ENCODE measurements at places on chromosomes 13 and 19.
A peak's percentile ranks its signal among the peaks of the same experiment; 100 is the strongest.

- DNase-seq, result no peak
Measured at GRCh38 chr19:47994209-47994802, at the start of gene ELSPBP1. Gene ELSPBP1 (plus strand): TSS chr19:47994632. CDS start chr19:48008668, 14,036 bp downstream.

DNA sequence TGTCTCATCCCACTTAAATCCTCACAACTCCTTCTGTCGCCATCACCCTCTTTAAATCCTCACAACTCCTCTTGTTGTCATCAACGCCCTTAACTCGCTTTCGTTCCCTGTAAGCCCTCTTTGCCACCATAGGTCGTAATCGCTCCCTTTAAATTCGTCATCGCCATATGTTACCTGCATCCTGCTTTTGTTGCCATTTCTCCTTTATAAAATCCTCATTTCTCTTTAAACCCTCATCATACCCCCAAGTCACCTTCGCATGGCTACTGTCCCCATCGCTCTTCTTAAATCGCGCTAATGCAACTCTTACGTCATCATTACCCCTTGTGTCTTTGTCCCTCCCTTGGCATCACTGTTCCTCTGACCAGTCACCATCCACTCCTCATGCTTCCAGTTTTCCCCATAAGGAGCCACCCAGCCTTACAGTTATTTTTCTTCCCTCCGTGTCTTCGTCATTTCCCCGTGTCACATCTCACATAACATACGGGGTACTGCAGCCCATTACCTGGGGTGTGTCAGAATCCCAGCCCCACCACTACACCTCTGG, 539 bp downstream of the PLD3 start:
- DNase-seq, result no peak

GRCh38 chr19:51777570-51778462, 16.8 kb downstream of the FPR2 start:
- peak; percentile 84 for DNase-seq

GRCh38 chr13:75744127-75744526, 108.0 kb downstream of the LMO7 start:
- no peak for DNase-seq

DNA sequence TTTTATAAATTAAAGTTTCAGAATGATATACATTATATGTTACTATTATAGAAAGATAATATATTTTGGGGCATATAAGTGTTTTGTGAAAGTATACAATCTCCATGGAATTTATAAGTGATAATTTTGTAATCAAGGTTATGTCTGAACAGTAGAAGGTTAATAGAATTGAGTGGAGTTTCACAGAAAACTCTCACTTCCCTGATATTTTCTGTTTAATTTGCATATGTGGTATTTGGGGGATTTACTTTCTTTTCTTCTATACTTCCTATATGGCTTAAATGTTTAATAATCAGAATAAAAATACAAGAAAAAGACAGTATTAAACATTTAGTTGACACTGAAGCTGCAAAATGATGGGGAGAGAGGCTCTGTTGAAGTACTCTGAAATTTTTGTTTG, 848.5 kb downstream of the DACH1 start:
- DNase-seq, result no peak

DNA sequence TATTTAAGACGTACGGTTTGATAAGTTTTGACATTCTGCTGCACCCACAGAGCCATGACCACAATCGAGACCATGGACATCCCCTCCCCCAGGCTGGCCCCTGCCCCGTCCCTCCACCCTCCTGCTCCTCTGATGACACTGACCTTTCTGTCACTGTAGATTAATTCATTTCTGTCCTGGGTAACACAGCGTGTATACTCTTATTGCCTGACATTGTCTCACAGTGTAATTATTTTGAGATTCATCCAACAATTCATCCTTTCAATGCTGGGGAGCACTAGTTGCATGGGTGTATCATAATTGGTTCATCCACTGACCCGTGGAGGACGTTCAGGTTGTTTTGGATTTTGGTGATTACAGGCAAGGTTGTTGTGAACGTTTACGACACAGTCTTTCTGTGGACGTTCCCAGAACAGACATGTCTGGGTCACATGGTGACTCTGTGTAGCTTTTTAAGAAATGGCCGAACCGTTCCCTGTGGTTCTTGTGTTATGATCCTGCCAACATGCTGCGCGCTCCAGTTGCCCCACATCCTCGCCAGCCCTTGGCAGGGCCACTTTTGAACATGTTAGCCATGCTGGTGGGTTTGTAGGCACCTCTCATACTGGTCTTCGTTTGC, 41.9 kb downstream of the C13orf46 start:
- peak; percentile 6 for DNase-seq

GRCh38 chr13:31943591-31943990, 88.0 kb upstream of the FRY start:
- DNase-seq, result no peak

DNA sequence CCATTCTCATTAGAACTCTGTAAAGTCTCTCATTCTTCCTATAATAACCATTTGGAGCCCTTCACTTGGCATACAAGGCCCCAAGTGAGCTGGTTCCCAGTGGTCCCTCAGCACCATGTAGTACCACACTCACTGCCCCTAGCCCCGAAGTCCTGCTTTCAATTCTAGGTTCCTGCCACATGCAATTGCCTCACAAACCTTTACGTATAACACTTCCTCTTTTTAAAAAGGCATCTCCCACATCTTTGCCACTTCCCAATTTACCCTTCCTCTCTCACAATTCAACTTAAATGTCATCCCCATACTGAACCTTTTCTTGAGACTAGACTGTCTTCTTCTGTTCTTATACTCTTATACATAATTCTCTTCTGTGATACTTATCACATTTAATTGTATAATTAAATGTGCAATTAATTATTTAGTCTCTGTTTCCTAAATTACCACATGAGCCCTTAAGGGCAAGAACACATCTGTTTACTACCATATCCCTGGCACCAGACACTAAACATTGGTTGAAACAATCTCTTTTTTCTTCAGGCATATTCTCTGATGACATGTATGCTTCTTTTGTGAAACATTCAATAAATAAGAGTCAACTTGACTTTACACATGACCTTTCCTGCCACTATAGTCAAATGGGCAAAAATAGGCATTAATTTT, 304.0 kb downstream of the SPRY2 start:
- no peak for DNase-seq

GRCh38 chr19:13839938-13840304, 37.0 kb upstream of the NANOS3 start:
- no peak for DNase-seq

- peak; percentile 78 for DNase-seq
Measured at GRCh38 chr19:37979547-37980082, 72.6 kb downstream of the SIPA1L3 start.

DNA sequence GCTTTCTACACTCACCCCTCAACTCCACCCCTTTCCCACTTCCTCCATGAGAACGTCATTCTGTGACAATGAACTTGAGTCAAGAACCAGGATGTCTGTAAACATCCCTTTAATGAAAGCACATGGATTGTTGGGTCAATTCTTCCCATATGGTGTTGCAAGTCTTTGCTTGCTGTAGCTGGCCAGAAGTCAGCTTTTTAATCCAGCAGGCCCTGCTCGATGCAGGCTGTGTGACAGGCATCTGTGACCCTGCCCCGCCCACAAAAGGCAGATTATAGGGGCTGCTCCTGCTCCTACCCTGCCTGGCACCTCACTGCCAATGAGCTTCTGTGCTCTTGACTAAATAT, 78.0 kb downstream of the STARD13 start:
- DNase-seq, result no peak

- no peak for DNase-seq
Measured at GRCh38 chr13:99005609-99006008, 27.7 kb upstream of the DOCK9 start.

- no peak for DNase-seq
Measured at GRCh38 chr13:100029933-100030332, 48.3 kb downstream of the ZIC2 start.

- no peak for DNase-seq
Measured at GRCh38 chr13:51235186-51235585, 13.0 kb downstream of the FAM124A start.

- DNase-seq, result no peak
Measured at GRCh38 chr13:110352735-110353134, 45.7 kb downstream of the COL4A2 start.

DNA sequence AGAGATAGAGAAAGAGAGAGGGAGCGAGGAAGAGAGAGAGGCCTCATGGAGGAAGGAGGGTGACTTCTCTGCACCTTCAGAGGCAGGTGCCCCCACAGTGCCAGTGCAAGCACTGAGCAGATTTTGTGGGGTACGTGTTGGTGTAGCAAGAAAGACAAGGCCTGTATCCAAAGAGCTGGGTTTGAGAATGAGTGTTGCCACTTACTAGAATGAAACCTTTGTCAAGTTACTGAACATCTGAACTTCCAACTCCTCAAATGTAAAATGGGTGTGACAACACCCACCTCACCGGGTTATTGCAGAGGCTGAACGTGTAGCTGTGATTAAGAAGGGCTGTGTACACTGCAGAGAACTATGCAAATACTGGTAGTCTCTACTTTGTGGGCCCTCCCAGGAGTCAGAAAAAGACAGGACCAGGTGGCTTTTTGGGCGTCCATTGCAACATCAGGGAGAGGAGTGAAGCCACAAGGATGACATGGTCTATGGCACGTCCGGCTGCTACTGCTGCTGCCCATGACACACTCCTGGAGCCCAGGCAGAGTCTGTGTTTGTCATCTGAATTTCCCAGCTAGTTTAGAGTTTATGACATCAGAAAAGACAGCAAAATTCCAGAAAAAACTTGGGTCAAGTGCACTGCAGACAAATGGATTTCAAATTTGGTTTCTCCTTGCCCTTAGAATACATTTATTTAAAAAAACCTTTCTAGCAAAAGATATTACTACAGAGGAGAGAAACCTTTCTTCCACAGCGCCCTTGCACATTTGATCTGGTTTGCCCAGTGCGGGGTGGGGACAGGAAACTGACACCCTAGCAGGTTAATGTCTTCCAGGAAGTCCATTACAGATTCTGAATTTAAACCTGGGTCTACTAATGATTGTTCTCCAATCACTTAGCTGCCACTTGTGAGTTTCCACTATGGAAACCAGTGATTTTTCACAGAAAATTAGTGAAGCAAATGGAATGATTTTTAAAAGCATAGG, 54.0 kb upstream of the ATP12A start:
- DNase-seq, result no peak

- no peak for DNase-seq
Measured at GRCh38 chr13:28717170-28717569, 1.6 kb downstream of the SLC46A3 start.

GRCh38 chr19:51285682-51286081, 25.8 kb upstream of the IGLON5 start:
- no peak for DNase-seq

DNA sequence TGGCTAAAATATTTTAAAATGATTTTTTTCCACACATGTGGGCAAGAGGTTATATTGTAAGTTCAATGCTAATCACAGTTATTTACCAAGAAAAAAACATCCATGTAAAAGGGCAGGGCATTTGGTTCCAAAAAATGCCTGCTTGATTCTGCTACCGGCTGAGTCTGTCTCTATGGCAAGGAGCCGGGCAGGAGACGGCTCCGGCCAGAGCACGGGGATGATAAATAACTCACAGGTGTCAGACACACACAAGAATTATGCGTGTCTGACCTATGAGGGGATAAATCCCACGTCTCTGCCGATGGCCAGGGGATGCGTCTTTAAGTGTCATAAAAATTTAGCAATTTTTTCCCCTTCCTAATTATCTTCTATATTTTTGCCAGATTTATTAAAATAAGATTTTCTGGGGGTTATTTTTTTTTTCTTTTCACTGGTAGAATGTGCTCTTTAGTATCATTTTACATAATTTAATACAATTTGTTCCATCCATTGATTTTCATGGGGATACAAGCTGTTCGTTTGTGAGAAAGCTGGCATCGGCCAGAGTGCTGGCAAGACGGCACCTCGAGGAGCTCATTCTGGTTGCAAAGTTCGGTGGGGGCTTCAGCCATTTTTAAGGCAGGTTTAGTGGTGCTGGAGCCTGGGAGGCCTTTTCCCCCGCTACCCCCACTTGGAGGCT, 253.9 kb downstream of the ZNF536 start:
- no peak for DNase-seq

DNA sequence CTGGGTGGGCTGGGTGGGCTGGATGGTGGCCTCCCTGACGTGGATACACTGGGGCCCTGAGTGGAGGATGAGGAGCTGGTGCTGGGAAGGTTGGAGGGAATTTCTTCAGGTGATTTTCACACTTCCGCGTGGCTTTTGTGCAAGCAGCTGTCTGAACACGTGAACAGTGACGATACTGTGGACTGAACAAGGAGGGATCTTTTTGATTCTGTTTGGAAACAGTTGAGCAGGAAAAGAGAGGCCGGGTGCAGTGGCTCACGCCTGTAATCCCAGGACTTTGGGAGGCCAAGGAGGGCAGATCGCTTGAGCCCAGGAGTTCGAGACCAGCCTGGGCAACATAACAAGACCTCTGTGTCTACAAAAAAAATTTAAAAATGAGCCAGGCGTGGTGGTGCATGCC, 9.1 kb upstream of the GTF2F1 start:
- no peak for DNase-seq

- DNase-seq, result no peak
Measured at GRCh38 chr13:77994166-77994565, 75.5 kb upstream of the EDNRB start.

DNA sequence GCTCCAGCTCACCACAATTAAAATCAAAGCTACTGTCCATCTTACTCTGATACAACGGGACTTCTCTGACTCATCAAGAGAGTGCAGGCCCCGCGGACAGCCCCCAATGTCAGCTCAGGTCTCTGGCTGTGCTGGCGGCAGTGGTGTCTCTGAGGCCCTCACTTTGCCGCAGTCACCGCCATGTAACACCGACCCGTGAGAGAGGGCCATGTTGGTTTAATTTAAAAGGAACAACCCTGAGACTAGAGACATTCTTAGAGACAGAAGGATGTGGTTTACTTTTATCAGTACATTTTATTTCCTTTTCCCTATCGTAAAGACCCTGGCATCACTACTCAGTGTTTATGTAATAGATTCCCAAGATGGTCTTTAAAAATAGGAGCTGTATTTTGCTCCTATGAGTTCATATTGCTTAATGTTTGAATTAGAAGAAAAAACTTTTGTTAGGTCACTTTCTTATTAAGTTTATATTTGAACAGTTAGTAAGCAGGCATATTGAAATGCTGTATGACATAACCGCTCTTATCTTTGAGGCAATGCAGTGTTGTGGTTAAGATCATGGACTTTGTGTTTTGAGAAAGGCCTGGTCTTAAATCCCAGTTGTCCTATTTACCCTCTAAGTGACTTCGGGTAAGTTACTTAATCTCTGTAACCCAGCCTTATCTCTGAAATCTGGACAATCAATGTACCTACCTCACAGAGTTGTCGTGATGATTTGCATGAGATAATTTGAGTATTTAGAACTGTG, 23.4 kb downstream of the DGKH start:
- DNase-seq, result no peak

DNA sequence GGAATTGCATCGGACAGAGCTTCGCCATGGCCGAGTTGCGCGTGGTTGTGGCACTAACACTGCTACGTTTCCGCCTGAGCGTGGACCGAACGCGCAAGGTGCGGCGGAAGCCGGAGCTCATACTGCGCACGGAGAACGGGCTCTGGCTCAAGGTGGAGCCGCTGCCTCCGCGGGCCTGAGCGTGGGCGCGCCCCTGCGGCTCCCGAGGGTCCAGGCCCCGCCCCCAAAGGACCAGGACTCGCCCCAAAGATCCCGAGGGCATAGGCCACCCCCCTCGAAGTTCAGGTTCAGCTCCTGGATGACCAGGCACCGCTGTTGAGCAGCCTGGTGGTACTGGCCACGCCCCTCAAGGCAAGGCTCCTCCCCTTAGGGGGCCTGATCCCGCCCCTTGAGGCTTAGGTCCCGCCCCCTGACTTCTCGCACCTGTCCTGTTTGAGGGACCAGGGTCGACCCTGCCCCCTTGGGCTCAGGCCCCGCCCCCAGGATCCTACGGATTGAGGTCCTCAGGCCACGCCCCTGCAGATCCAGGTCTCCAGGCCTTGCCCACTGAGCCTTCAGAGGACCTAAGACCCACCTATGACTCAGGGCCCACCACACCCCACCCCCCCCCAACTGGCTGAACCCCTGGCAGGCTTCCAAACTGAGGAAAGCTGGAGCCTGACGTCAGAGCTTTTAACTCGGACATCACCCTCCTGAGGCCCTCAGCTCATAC, 43.1 kb downstream of the CYP4F22 start:
- DNase-seq, result peak; percentile 85

All from spleen (tissue), 13 donors.